Caco-2 (cell line): ENCODE measurements at places on chromosomes 13 and 19. TPM values are rescaled to one million over a fixed set of nuclear protein-coding genes. Genes with fewer than 3 reads are reported as not detected.

DNA sequence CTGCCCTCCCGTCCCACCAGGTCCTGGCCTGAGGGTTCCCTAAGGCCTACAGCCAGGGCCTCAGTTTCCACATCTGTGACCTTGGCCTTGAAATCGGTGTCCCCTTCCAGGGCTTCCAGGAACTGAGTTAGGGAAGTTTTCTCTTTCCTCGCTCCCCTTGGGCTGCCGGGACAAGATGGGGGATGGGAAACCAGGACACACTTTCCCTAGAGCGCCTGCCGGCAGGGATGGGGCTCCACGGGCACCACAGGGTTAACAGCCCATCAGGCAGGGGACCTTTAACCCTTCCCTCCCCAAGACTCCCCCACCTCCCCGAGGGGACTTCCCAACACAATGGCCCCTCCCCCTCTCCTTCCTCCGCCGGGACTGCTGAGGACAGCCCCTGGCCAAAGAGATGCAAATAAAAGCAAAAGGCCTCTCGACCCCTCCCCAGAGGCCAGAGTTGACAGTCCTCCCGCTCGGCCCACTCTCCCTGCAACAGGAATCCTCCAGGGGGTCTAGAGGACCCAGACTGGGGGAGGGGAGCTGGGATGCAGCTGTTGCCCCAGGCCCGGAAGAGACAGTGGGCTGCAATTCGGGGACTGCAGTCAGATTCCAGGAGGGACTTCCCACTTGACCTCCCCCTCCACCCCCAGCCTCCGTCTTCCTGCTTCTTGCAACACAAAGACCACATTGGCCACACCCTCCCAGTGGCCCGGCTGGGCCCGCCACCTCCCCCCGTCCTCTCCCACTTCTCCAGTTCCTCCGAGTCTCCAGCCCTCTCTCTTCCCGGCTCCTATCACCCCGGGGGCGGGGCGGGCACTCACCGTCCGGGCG is 3.4 kb downstream of the BBC3 start:
- H3K27ac ChIP-seq, result no peak overlapping the region
- H3K4me1 ChIP-seq, result peaks cover 41% of the 10 kb centered on the region
- H3K4me3 ChIP-seq, result peak overlapping the region; percentile 61
- peak; percentile 97 for DNase-seq
- 0 out of 2 replicates have a peak, but pooled peaks cover 2% of the 10 kb centered on the region for H3K36me3 ChIP-seq

DNA sequence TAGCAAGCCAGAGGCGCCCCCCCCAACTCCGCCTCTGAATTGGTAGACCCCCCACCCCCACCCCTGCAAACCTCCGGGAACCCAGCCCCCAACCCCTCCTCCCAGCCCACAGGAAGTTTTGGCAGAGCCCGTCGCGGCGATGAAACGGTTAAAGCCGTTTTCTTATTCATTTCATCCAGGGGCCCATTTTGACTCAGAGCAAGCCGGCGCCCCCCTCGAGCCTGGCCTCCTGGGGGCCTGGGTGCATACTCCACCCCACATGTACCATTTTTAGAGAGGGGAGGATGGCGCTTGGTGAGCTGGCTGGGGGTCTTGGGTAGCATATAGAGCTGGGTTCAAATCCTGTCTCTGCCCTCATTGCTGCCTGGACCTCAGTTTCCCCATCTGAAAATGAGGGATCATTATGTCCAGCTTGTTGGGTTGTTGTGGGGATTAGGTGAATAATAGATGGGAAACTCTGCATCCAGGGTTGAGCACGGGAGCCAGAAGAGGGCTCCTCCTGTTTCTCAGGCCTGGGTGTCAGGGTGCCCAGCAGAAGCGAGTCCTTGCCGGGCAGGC is 7.9 kb upstream of the JUNB start:
- peaks cover 40% of the 10 kb centered on the region for H3K4me1 ChIP-seq
- H3K27me3 ChIP-seq, result no peaks in the 10 kb centered on the region
- H3K27ac ChIP-seq, result no peak overlapping the region
- peak overlapping the region; percentile 50 for H3K4me3 ChIP-seq
- H3K36me3 ChIP-seq, result no peaks in the 10 kb centered on the region

The SULT2B1 gene
- 1.00 and 1.4 TPM in 2 replicates for total RNA-seq

The CA11 gene
- 10.5 and 15.9 TPM in 2 replicates for total RNA-seq

The BICRA gene
- 34.3 and 38.8 TPM in 2 replicates for total RNA-seq

DNA sequence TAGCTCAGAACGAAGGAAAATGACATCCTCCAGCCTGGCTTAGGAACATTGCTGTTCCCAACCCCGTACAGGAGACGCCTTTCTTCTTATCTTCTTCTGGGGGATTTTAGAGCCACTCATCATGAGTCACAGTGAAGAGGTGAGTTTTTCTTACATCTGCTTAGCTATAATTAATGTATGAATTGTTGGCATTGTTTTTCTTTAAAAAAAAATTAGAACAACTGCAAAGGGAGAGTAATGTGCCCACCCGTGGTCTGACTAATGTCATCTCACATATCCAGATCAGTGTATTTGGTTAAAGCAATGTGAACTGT is 310.6 kb upstream of the TSHZ3 start:
- no peaks in the 10 kb centered on the region for H3K27me3 ChIP-seq
- no peak overlapping the region for H3K27ac ChIP-seq
- no peaks in the 10 kb centered on the region for H3K4me1 ChIP-seq
- H3K4me3 ChIP-seq, result no peak overlapping the region

- no peak overlapping the region for H3K4me3 ChIP-seq
- no peaks in the 10 kb centered on the region for H3K4me1 ChIP-seq
- DNase-seq, result no peak
- H3K36me3 ChIP-seq, result no peaks in the 10 kb centered on the region
- no peak overlapping the region for H3K27ac ChIP-seq
Measured at GRCh38 chr19:50912727-50913716, 1.8 kb upstream of the KLK4 start.

The GPC5 gene
- total RNA-seq, result 3.8 and 4.1 TPM in 2 replicates
